ENCODE measurements at places on chromosomes 16 and 17.

DNA sequence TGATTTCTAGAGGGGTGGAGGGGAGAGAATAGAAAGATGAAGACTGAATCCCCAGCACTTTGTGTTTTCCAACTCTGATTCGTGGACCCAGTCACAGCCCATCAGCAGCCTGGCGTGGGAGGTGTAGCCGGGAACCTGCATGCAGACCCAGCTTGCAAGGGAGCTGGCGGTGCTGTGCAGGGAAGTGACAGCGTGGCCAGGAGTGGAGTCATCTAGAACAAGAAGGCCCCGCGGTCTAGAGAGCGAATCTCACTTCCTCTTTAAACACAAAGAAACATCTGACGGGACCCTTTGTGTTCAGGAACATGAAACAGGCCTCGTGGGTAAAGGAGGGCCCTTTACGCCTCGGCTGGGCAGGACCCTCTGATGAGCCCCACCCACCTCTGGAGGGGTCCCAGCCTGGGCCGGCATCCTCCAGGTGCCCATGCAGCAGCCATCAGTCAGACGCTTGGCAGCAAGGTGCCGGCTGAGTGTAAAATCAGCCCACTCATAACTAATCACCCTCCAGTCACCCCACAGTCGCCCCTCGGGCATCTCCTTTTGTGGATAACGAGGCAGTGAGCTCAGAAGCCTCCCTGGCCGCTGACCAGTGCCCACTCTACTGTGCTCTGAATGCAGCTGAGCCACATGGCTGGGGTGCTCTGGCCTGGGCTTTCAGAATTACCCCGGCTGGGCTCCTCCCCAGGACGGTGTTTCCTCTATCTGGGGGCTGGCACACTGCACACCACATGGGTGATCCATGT lies 4.4 kb downstream of the SNAI3 start:
- DNase-seq = peak; percentile 70

DNA sequence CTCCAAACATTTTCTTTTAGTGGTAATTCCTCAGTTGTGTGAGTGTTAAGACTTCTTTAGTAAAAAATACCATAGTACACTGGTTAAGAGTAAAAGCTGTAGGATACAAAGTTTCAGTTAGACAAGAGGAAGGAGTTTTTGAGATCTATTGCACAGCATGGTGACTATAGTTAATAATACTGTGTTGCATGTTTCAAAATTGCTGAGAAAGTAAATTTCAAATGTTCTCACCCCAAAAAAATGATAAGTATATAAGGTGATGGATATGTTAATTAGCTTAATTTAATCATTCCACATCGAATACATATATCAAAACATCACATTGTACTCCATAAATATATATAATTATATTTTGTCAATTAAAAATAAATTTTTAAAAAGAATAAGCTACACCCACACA lies 22.0 kb upstream of the NLK start:
- no peak for DNase-seq

DNA sequence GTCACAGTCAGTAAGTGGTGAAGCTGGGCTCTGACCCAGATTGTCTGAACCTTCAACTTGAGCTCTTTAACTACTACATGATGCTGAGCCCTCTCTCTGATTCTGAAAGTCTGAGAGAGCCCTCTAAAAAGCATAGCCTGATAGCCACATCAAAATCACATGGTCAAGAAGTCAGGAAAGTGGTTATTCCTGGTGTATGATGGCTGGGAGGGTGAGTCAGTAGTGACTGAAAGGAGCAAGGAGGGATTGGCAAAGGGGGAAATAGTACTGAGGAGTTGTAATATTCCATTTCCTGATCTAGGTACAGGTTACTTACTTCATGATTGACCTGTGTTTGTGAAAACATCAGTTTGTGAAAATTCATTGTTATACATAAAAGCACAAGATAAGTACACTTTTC lies 89.1 kb downstream of the SSH2 start:
- no peak for DNase-seq

GRCh38 chr16:82280867-82281266 lies 110.8 kb upstream of the MPHOSPH6 start:
- no peak for DNase-seq

DNA sequence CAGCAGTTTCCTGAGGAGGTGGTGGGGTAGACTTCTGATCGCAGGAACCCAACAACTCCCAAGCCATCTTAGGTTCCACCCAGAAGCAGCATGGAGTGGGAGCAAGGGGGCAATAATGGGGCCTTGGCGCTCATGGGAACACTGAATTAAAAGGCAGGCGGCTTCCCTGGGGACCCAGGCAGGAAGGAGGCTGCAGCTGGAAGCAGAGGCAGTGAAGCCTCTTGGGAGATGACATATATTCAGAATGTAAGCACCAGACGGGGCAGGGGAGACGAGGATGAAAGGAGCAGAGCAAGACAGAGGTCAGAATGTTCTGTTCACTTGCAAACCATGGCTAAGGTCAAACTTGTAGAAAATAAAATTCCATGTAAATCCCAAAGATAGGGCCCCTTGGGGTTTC lies 2.9 kb downstream of the HIGD1B start:
- DNase-seq = no peak

DNA sequence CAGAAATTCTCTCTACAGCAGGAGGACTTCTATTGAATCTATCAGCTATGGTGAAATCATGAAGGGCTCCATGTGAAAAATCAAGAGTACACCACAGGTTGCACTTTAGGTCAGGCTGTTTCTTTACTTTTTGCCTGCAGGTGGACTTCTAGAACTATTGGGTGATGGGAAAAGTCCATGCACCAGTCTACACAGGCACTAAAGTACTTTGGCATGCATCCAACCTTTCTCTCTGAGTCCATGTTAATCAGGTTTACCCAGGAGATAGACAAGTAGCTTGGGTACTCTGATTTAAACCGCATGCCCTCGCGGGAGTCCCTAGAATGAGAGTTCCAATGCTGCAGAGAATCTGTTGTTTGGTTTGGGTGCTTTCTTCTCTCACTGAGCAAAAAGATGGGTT lies 9.1 kb upstream of the ANKFN1 start:
- DNase-seq = no peak

DNA sequence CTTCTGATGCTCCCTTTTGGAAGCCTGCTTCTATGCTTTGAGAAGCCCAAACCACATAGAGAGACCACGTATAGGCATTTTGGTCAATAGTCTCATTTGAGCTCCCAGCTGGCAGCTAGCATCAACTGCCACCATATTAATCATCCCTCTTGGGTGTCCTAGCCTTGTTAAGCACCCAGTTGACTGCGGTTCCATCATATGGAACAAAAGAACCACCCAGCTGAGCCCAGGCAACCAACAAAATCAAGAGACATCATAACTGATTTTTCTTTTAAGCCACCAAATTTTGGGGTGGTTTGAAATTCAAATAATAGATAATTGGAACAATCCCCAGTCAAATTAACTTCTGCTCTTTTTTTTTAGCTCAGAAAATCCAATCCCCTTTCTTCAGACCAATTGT lies 53.9 kb downstream of the HS3ST3B1 start:
- no peak for DNase-seq

DNA sequence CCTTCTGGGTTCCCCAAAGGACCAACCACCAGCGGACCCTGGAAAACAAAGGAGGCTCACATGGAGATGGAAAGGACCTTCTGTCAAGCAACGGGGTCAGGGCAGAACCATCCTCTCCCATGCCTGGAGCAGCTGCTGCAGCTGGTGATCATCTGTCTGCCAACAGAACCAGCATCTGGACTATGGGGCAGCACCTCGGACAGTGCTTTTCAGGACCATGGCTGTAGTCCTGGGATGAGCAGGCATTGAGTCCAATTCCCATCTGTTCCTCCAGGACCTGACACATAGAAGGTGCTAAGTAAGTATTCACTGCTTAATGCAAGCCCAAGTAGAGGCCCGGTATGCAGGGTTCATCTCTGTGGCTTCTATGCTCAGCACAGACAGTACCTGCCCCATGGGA lies 304.7 kb downstream of the XYLT1 start:
- DNase-seq = no peak

- no peak for DNase-seq
Measured at GRCh38 chr17:60606036-60606435, 6.0 kb downstream of the PPM1D start.

- no peak for DNase-seq
Measured at GRCh38 chr17:72790190-72790589, 302.3 kb downstream of the SLC39A11 start.

GRCh38 chr16:49183911-49184310 lies 97.7 kb downstream of the CBLN1 start:
- DNase-seq = no peak

DNA sequence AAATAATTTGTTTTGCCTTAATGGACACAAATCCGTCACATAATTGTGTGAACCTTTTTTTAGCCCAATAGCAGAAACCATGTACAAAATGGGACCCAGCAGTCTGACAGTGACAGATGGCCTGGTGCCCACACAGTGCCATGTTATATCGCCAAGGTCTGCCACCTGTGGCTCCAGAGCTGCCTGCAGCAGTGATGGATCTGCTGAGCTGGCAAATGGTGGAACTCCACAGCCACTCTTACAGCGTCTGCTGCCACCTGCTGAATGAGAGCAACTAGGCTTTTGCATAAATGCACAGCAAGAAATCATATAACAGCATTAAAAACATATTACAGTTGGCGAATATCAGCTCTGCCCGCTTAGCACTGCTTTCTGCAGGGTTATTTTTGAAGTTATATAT lies 59.4 kb downstream of the NUP93 start:
- DNase-seq = no peak

- no peak for DNase-seq
Measured at GRCh38 chr17:65684631-65685030, 123.2 kb upstream of the AXIN2 start.

DNA sequence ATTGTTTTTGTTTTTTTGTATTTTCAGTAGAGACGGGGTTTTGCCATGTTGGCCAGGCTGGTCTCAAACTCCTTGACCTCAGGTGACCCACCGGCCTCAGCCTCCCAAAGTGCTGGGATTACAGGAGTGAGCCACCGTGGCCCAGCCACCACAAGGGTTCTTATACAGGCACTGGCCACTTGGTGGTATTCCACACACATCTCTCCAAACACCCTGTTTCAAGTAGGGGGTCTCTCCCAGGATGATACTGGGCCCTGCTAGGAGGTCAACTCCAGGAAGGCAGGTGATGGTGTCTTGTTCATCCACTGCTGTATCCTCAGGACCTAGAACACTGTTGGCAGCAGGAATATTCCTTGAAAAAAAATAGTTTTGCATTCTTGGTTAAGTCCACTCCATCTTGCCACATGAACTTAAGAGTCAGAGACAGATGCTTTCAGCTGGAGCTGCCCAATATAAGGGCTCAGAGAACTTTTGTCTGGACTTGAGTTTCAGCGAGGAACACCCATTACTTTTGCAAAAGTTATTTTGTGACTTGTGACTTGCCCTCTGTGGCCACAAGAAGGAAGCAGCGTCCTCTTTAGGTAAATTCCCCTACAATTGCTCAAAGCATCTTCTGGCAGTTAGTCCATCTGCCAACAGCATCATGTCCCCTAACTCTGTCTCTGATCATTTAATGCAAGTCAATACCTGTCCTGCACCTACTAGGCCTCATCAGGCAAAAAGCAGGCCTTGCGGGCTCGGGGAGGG lies 7.4 kb upstream of the EEF2K start:
- DNase-seq = no peak

GRCh38 chr16:77599793-77600415 lies 122.4 kb upstream of the NUDT7 start:
- DNase-seq = no peak

GRCh38 chr16:49701789-49702494 lies 154.0 kb downstream of the ZNF423 start:
- no peak for DNase-seq

- DNase-seq = no peak
Measured at GRCh38 chr17:39604911-39605491, 2.7 kb downstream of the NEUROD2 start.

GRCh38 chr17:64572682-64573154 lies 65.9 kb downstream of the CEP95 start:
- no peak for DNase-seq

DNA sequence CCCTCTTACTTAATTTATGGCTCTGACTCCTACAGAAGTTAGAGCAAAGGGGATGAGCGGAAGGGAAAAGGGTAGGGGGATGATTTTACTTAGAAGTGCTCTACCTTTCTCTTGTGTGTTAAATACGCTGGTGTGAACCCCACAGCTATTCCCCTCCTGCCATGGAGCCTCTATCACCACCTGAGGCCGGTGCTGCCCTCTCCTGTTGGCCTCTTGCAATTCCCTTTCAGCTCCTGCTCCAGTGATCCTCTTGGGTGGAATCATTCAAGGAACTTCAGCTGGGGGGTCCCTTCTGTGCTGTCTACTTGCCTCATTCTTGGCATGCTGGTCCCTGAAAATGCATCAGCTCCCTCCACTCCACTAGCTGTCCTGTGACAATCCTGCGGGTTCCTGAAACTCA lies 41.8 kb upstream of the CDH8 start:
- no peak for DNase-seq

- no peak for DNase-seq
Measured at GRCh38 chr17:78231991-78232858, 794 bp downstream of the TMEM235 start.

DNA sequence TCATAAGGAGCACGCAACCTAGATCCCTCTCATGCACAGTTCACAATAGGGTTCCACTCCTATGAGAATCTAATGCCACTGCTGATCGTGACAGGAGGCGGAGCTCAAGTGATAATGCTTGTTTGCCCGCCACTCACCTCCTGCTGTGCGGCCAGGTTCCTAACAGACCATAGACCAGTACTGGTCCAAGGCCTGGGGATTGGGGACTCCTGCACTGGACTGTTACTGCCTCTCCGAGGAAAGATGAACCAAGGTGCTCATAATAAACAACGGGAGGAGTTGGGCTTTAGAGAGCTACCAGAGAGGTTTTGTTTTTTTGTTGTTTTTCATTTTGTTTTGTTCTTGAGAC lies 58.2 kb downstream of the TK2 start:
- DNase-seq = no peak

DNA sequence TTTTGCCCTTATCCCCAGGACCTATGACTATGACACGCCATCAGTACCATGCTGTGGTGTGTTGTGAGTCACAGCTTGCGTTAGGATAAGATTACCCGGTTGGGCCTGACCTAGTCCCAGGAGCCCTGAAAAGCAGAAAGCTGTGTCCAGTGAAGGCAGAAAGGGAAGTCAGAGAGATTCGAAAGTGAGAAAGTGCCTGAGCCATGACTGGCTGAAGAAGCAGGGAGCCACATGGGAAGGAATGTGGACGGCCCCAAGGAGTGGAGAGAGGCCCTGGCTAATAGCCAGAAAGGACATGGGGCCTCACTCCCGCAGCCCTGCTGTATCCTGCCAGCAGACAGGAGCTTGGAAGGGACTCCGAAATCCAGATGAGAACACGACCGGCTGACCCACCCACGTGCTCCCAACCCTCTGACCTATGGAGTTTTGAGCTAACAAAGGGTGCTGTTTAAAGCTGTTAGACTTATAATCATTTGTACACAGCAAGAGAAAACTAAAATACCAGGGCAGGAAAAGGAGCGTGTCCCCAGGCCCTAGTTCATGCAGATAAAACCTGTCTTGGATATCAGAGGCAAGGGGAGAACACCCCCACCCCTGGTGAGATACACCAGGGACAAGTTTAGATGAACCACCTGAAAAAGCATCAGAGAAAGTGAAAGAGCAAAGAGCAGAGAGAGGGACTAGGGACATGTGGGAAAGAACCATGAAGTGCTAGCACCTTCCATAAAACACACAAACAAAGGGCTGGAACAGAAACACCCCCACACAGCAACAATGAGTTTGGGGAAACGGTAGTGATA lies 115.3 kb downstream of the SLC39A11 start:
- DNase-seq = no peak

GRCh38 chr16:1963806-1964505 lies 670 bp downstream of the RPS2 start:
- no peak for DNase-seq

- no peak for DNase-seq
Measured at GRCh38 chr16:20242568-20243255, 84.6 kb downstream of the GP2 start.
